ENCODE measurements at places on chromosomes 1 and 21.

DNA sequence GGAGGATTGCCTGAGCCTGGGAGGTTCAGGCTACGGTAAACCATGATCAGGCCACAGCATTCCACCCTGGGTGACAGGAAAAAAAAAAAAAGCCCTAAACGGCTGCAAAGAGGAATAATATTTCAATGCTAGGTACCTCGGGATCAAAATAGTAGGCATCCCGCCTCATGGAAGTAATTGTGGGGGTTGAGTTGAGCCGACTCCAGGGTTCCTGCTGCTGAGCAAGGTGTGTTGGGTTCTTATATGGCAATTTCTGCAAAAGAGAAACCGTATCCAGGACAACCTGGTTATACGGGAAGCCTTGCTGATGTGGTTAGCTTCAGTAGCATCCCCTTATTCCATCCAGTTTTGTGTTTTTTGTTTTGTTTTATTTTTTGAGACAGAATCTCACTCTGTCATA lies 6.1 kb upstream of the ELAPOR1 start:
- no peak for DNase-seq

DNA sequence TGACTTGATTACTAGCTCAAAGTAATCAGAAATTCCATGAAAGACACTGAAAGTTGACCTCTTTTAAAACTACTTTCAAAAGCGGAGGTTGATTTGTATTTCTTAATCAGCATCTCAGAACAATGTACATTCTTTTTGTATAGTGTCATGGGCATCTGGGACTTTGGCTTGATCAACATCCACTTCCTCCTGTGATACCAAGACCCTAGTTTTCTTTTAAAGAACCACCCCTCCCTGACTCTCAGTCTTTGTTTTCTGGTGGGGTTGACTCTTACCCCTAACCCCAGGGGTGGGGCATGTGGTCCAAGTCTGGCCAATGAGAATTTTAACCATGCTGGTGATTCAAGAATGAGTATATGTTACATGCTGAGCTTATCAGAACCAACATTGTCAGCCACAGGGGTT lies 21.7 kb upstream of the IRF2BP2 start:
- peak; percentile 87 for DNase-seq

DNA sequence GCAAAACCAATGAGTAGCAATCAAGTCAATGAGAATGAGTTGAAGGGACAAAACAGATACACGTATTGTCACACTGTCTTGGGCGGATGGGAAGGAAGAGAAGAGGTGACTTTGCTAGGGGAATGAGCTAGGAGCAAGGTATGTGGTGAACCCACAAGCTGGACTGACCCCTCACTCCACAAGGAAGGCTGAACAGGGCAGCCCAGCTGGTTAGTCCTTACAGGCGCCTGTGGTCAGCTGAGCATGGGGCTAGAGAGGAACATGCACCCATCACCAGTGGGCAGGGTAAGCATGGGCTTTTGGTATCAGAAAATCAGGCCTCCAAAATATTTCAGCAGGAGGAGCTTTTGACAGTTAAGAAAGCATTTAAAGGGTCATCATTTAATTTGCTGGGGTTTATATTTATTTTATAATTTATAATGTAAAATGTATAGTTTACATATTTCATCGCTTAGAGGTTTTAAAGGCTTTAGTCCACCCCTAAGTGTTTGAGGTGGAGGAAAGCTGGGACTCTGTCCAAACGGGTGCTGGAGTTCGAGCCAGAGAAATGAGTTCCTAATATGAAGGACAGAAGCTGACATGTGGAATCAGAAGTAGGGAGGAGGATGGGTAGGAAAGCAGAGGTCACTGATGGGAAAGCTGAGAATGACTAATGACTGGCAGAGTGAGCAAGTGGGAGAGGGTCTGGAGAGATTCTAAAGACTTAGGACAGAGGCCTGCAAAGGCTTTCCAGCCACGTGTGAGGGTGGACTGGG lies 22.0 kb upstream of the ACBD6 start:
- no peak for DNase-seq

DNA sequence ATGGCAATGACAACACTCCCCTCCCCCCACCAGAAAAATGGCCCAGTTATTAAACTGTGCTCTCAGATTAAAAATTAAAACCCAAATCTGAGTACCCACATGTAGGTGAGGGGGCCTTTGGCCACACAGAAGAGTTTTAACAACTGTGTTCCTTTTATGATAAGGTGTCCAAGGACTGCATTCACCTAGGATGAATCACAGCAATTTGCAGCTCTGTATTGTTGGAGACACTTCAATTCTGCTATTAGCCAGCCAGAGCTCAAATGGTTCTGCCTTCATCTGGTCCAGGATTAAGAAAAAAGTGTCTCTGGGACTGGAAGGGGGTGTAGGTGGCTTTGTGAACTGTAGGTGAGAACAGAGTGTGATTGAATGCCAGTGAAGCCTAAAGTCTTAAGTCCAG lies 43.3 kb upstream of the DIRAS3 start:
- DNase-seq, result peak; percentile 49

GRCh38 chr1:156666862-156667609 lies 10.2 kb downstream of the NES start:
- no peak for DNase-seq

GRCh38 chr1:109294481-109294880 lies 11.5 kb upstream of the PSRC1 start:
- DNase-seq, result no peak

DNA sequence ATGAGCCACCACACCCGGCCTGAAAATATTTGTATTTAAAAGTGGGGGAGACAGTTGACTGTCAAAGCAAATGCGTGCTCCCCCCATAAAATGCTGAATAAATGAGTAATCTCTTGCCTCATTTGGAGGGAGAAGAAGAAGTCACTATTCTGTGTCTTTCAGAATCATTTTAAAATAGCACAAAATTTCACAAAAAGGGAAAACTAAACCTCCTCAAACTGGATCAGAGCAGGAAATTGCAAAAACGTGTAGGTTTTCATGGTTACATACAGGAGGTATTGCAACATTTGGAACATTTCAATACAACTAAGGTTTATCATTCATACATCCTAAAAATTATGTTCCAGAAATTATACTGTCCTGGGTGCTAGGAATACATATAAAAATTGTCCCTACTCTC lies 13.6 kb downstream of the MTF1 start:
- DNase-seq, result no peak

GRCh38 chr1:177289532-177289931 lies 118.8 kb downstream of the BRINP2 start:
- peak; percentile 34 for DNase-seq

- no peak for DNase-seq
Measured at GRCh38 chr1:19336543-19336942, 24.4 kb downstream of the SLC66A1 start.

DNA sequence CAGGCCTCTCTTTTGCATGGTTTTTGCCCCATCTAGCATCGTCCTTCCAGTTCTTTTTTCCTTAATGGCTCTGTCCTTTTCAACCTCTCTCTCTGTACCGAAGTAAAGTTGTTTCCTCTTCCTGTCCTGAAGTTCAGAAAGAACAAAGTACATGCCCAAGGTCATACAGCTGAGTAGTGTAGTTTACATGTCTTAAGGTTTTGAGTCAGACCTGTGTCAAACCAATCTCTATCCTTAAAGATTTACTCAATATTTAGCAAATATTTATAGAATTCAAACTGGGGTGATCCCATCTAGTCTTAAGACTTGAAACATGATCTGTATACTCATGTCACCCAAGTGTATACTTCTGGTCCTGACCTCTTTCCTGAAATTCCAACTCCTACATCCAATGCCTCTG lies 118.7 kb upstream of the SGIP1 start:
- DNase-seq, result no peak

DNA sequence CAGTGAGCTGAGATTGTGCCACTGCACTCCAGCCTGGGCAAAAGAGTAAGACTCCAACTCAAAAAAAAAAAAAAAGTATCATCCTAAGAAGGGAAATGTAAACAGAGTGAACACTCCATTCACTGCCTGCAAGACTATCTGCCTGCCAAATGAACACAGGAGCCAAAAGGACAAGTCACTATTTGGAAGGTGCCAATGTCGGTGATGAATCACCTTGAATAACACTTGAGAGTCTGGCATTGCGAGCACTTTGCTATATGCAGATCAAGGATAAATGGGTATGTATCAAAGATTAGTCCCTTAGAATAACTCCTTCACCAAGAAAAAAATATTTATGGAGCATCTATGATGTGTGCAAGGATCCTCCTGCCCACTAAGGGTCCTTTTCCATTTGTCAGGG lies 6.6 kb downstream of the UBR4 start:
- DNase-seq, result peak; percentile 31

- DNase-seq, result no peak
Measured at GRCh38 chr1:75967719-75968118, 35.5 kb upstream of the ASB17 start.

- peak; percentile 17 for DNase-seq
Measured at GRCh38 chr1:177142791-177143271, 21.7 kb downstream of the ASTN1 start.

DNA sequence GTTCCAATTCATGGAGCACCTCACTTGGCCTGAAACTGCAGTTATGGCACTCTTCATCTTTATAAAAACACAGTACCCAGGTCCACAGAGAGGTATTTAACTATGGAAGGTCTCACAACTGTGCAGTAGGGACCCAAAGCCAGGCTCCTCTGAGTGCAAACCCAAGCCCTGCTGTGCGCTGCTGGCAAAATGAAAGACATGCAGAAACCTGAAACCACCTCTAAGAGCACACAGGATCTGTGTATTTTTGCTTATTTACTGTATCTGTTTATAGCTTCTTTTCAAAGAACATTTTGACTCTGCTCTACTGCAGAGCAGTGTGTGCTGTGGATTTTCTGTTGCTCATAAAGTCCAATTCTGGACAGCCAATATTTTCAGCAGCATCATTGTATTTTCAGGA lies 166.6 kb downstream of the DSCAM start:
- DNase-seq, result no peak

GRCh38 chr1:109767637-109768334 lies 4.1 kb upstream of the EPS8L3 start:
- no peak for DNase-seq

DNA sequence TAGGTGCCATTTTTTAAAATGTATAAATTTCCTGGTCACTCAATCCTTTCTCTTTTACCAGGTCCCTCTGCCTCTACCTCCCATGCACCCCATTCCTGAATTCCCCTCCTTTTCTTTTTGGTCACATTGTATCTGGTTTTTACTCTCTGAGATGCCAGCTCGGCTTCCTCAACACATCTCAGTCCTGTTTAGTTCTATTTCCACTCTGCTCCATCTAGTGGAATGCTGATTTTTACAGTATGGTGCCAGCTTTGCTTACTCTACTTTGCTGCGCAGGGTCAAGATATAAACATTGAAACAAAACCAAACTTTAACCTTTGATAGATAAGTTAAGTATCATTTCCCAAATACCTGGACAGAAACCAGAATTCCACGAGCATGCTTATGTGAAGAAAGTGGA lies 96.0 kb downstream of the ESRRG start:
- DNase-seq, result no peak

DNA sequence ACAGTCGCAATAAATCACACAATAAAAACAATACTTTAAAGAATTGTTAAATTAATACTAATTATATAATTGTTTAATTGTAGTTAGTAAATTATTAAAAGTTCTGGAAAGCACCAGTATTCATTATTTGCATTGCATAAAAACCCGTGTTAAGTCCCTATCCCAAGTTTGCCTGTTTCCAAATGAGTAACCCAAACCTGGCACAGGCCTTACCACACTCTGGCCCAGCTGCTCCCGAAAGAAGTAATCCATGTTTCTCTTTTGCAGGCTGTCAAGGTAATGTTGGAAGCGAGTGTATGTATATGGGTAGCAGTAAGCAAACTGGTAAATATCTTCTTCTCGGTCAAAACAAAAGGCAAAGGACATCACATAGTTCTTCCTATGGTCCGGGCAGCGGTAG lies 268.7 kb upstream of the BEND5 start:
- no peak for DNase-seq

- no peak for DNase-seq
Measured at GRCh38 chr21:33703750-33704606, 61.7 kb downstream of the ITSN1 start.

DNA sequence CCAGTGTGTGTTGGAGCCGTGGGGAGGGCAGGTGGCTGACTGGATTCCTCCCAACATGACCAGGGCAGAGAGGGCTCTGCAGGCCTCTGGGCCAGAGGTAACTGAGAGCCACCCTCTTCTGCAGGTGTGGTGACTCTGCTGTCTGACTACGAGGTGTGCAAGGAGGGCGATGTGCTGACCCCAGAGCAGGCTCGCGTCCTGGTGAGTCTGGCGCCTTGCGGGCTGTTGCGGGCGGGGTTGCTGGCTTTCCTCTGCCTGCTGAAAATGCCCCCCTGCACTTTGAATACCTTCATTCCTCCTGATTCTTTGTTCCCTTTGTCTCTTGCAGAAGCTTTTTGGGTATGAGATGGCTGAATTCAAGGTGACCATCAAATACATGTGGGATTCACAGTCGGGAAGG lies 6.7 kb downstream of the MRTO4 start:
- no peak for DNase-seq

DNA sequence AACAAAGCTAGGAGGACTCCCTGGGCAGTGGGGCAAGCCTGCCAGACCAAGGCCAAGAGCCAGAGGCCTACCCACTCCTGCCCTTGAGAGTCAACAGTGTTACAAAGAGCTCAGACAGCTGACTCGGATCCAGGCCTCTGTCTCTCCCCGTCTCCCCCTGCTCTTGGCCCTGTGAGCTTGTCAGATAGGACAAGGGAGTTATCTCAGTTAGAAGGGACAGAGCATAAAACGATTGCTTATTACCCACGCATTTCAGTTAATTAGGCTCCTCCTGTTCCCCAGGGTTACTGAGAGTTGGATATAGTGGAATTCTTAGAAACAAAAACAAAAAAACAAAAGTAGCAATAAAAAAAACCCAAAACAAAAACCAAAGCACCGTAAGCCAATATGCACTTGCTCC lies 1.3 kb downstream of the SLC41A1 start:
- no peak for DNase-seq

DNA sequence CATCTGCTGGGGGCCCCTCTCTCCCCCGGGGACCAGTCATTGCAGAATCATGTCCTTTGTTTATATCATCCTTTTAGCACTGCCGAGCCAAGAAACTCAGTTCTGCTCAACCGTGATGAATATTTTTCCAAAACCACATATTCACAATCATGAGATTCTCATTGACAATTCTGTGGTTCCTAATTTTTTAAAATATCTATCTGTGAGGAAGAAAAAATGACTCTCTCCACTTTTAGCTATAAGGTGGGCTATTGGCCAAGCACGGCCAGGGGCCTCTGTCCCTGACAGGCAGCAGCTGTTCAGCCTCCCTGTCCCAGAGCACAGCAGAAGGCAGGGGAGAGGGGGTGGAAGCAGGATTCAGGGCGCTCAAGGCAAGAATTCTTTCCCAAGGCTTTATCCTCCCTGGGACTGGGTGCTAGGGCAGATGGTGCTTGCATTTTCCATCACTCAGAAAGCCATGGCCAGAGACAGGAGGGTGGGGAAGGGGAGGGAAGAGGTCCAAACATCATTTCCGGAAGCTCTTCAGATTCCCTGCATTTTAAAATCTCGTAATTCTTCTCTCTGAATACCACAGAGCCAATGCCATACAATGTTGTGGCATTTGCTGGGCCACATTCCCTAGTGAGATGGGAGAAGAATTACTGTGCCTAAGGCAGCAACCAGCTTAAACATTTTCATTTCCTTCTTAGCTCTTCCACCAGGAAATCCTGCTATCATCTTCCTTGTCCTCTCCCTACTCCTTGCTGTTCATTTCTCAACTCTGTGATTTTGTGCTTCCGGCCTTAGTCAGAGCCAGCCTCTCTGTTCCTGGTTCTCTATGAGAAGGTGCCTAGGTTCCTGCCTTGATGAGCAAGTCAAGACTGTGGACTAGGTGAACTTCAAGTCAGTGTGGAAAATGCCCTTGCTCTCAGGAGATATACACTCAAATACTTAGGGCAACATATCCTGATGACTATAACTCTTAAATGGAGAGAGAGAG lies 60.3 kb downstream of the KCNJ6 start:
- DNase-seq, result peak; percentile 87

GRCh38 chr1:58402444-58402843 lies 144.1 kb downstream of the OMA1 start:
- peak; percentile 77 for DNase-seq

GRCh38 chr1:78591971-78592370 lies 28.3 kb upstream of the IFI44L start:
- DNase-seq, result no peak
